DMS79 treated with DMSO at 0.1 percent for 48 hours (cell line): ENCODE measurements at places on chromosomes 5 and 9.

GRCh38 chr5:140246378-140247122 is 56.4 kb downstream of the PFDN1 start:
- DNase-seq, result no peak

DNA sequence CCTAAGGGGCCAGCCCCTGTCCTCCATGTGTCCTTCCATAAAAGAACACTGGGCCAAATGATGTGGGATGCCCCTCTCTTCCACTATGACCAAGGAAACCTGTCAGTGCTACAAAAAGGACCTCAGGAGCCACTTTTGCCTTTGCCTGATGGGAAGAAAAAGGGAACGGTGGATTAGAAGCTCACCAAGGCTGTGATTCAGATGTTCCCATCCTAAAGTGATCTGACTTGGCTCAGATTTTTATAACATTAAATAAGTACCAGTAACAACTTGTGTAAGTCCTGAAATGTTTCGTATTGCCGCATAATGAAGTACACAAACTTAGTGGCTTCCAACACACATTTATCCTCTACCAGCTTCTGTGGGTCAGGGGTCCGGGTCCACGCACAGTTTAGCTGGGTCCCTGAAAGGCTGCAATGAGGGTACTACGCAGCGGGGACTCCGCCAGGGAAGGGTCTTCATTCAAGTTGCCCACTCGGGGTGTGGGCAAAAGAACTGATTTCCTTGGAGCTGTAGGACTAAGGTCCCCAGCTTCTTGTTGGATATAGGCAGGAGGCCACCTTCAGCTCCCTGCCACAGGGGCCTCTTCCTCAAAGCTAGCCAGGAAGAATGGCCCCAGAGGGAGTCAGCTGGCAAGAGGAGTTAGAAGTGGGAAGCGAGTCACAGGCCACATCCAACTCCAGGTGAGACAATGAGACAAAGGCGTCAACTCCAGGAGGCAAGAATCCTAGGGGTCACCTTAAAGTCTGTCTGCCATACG is 60.4 kb downstream of the RAPGEF1 start:
- no peak for DNase-seq

GRCh38 chr5:122442938-122443337 is 130.9 kb downstream of the SNCAIP start:
- DNase-seq, result no peak

- DNase-seq, result no peak
Measured at GRCh38 chr5:107593009-107593408, 77.7 kb downstream of the EFNA5 start.

DNA sequence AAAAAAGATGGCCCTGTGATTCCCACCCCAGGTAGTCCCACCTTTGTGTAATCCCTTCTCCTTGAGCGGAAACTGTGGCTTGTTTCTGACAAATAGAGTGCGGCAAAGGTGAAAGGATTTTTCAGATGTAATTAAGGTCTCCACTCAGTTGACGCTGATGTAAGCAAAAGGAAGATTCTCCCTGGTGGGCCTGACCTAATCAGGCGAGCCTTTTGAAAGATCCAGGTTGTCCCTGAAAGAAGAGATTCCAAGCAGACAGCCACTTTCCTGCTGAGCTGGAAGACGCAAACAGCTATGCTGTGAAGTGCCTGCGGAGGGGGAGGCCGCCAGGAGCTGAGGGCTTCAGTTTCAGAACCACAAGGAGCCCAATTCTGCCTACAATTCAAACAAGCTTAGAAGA is 24.1 kb downstream of the PTGES start:
- no peak for DNase-seq

- no peak for DNase-seq
Measured at GRCh38 chr9:108377881-108378280, 477.9 kb downstream of the ACTL7B start.

- DNase-seq, result no peak
Measured at GRCh38 chr5:691817-692528, 1.2 kb downstream of the TPPP start.

DNA sequence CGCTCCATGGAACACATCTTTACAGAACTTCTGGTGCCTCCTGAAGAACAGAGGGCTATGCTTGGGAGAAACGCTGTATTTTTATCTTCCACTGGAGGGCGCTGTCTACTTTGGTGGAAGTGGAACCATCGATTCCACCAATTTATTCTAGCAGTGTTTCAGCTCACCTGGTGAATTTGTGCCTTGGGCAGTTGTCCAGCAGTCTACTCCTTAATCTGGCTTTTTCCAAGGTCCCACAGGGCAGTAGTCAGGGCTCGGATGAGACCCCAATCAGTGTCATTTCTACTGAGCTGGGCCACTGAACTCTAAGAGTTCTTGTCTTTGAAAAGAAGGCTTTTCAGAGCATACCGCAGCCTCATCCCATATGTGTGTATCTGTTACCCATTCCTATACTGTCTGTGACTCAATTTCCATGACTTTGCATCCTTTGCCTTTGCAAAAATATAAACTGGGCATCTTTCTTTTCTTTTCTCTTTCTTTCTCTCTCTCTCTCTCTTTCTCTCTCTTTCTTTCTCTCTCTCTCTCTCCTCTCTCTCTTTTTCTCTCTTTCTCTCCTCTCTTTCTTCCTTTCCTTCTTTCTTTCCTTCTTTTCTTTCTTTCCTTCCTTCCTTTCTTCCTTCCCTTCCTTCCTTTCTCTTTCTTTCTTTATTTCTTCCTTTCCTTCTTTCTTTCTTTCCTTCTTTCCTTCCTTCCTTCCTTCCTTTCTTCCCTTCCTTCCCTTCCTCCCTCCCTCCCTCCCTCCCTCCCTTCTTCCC is 138.4 kb upstream of the ZNF618 start:
- peak; percentile 38 for DNase-seq

GRCh38 chr5:122151640-122152039 is 22.3 kb downstream of the ZNF474 start:
- no peak for DNase-seq

GRCh38 chr9:113587471-113588031 is 124.0 kb downstream of the RGS3 start:
- DNase-seq, result no peak

DNA sequence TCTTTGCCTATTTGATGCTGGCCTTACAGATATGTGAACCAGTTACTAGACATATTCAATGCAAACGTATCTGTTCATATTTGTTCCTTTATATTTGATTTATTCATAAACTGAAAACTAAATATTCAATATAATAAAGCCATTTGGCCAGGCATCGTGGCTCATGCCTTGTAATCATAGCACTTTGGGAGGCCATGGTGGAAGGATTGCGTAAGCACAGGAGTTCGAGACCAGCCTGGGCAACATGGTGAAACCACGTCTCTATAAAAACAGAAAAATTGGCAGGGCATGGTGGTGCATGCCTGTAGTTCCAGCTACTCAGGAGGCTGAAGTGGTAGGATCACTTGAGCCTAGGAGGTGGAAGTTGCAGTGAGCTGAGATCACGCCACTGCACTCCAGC is 49.2 kb upstream of the CTNNAL1 start:
- no peak for DNase-seq

GRCh38 chr5:78666041-78666444 is 17.5 kb upstream of the LHFPL2 start:
- DNase-seq, result no peak

- peak; percentile 63 for DNase-seq
Measured at GRCh38 chr5:68950125-68950524, 143.7 kb upstream of the SLC30A5 start.

GRCh38 chr5:176837707-176838115 is 27.4 kb downstream of the UNC5A start:
- DNase-seq, result no peak

- peak; percentile 62 for DNase-seq
Measured at GRCh38 chr9:94002316-94003140, 47.4 kb upstream of the BARX1 start.

- DNase-seq, result no peak
Measured at GRCh38 chr5:57576317-57576716, 93.7 kb upstream of the ACTBL2 start.

GRCh38 chr9:132090771-132091170 is 11.1 kb upstream of the MED27 start:
- DNase-seq, result no peak

- peak; percentile 31 for DNase-seq
Measured at GRCh38 chr9:4298255-4299004, 1.4 kb downstream of the GLIS3 start.

DNA sequence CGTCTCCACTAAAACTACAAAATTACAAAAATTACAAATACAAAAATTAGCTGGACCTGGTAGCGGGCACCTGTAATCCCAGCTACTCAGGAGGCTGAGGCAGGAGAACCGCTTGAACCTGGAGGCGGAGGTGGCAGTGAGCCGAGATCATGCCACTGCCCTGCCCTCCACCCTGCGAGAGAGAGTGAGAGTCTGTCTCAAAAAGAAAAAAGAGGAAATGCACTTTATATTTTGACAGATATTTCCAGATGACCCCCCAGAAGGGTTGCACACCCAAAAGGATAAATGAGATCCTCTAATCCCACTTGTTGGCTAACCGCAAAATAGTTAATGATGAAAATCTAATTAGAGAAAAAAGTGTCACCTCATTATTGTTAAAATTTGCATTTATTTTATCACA is 2.2 kb downstream of the HSDL2 start:
- DNase-seq, result no peak

DNA sequence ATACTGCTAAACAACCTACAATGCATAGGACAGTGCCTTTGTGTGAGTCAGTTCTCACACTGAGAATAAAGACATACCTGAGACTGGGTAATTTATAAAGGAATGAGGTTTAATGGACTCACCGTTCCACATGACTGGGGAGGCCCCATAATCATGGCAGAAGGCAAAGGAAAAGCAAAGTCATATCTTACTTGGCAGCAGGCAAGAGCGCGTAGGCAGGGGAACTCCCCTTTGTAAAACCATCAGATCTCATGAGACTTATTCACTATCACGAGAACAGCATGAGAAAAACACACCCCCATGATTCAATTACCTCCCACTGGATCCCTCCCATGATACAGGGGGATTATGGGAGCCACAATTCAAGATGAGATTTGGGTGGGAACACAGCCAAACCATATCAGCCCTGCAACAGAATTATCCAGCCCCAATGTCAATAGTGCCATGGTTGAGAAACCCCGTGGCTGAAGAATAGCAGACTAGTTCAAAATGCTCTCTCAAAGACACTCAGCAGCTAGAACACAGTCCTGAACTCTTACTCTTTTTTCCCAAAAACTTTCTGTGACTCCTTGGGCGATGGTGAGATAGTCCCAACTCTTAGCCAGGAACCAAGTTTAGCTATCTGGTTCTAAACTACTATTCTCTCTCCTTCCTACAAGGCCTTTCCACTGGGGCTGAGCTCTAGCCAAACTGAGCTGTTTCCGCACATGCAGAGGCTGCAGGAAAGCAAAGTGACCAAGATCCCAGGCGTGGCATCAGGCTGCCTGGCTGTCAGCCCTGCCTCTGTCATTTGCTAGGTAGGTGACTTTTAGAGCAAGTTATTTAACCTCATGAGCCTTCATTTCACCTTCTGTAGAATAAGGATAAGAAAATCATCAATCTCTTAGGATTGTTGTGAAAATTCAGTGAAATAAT is 21.7 kb downstream of the FAT2 start:
- DNase-seq, result no peak

DNA sequence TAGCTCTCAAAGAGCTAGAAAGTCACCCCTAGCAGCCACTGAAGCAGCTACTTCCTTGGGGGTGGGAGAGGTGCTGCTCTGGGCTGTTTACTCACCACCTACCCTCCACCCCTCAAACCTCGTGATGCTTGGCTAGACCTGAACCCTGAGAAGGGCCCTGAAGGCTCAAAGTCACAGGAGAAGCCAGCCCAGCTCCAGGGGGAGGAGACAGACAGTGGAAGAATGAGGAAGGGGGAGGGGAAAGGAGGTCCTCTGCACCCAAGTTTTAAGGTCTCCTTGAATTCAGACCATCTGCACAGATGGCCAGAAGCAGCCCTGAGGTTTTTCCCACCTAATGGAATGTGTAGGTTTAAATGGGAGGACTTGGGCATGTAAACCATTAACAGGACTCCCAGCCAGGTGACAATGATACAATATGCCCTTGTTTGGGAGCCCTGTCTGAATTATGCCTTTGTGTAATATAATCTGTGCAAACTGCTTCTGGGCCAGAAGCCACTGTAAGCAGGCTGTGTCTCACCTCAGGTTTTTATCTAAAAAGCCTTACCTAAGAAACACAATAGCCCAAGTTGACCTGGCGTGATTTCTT is 180.5 kb downstream of the PIK3R1 start:
- no peak for DNase-seq

DNA sequence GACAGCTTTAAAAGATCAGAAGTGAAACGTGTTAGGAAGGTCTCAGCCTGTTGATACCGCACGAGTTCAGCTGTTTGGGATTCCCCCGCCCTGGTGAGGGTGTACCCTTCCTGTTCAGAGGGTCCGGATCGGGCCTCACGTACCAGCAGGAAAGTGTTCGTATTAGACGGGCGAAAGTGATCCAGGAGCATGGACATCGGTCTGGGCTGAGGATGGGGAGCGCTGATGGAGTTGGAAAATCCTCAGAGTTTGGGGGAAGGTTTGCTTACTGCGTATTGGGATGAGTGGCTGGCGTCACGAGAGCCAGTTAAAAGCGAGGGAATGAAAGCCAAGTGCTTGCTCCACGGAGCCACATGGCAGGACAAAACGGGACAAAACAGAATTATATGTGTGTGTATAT is 47.4 kb downstream of the IRX2 start:
- no peak for DNase-seq

GRCh38 chr5:98368141-98368540 is 405.3 kb upstream of the RGMB start:
- DNase-seq, result no peak

DNA sequence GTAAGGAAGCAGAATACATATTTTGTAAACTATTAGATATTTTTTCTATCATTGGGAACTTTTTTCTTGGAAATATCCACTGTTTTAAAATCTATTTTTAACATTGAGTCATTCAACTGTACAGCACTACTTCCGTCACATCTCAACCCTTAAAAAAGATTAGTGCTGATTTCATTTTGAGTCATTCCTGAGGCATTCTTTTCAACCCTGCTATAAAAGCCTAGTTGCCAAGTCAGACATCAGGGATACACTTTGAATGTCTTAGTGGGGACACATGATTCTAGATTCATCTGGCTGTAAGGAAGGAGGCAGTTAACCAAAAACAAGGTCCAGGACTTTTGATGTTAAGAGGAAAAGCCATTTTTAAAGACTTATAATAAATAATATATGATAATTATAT is 160.9 kb downstream of the GIN1 start:
- DNase-seq, result no peak

GRCh38 chr9:107138261-107138992 is 144.7 kb upstream of the RAD23B start:
- no peak for DNase-seq

DNA sequence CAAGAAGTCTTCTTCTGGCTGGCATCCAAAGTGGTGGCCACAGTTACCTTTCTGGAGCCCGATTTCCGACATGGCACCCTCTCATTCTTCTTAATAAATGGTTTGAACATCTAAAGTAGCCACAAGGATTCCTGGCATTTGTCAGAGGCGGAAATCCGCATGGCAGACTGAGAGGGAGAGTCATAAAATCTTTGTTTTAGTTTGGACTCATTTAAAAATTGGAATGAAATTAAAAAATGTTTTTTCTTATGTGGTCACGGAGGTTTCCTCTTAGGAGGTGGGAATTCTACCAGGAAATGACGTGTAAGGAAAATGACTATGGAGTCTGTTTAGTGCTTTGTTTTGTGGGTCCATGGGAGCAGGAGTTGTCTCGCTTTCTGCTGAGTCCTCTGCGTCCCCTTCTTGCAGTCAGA is 133.0 kb upstream of the PTCH1 start:
- DNase-seq, result peak; percentile 20
